ENCODE measurements at places on chromosomes 16 and 17. TPM values are rescaled to one million over a fixed set of nuclear protein-coding genes. Genes with fewer than 3 reads are reported as not detected.
A peak's percentile ranks its signal among the peaks of the same experiment; 100 is the strongest.

ASIC2 gene
- not detected for total RNA-seq

DNA sequence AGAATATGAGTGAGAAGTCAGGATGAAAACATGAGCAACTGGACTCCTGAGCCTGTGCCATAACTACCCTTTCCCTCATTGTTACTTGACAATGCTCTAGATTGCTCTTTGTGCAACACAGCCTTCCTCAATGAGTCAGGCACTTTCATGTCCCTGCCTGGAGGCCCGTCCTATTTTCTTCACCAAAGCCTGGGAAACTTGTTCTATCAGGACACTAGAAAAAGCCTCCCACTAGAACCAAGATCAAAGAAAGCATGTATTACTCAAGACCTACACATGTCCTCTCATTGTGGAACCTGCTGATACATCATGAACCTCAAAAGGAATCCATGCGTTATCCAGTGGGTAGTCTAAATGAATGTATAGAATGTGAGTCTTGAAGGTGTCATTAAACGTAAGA lies 624.5 kb downstream of the TOX3 start:
- no peaks in the 10 kb centered on the region for H3K36me3 ChIP-seq
- H3K4me1 ChIP-seq = no peaks in the 10 kb centered on the region
- no peak overlapping the region for H3K27ac ChIP-seq
- no peak overlapping the region for H3K4me3 ChIP-seq
- H3K27me3 ChIP-seq = no peaks in the 10 kb centered on the region

GRCh38 chr17:6706499-6706898 lies 6.7 kb downstream of the SLC13A5 start:
- H3K36me3 ChIP-seq = no peaks in the 10 kb centered on the region
- no peak overlapping the region for H3K4me3 ChIP-seq
- no peak overlapping the region for H3K27ac ChIP-seq
- no peaks in the 10 kb centered on the region for H3K27me3 ChIP-seq
- DNase-seq = no peak

DNA sequence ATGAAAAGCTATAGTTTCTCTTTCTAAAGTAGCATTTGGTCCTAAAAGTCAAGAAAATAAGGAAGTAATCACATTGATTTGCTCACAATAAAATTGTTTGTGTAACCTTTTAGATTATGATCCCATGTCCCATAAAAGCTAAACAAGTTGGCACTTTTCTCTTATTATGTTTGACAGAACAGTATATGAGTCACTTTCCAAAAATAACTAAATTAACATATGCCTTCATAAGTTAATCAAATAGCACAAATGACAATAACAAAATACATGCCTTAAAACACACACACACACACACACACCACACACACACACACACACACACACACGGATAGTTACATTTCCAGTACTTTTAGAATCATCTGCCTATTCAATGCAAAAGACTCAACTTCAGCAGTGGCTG lies 2.8 kb downstream of the MED13 start:
- H3K27me3 ChIP-seq = no peaks in the 10 kb centered on the region
- peaks cover 51% of the 10 kb centered on the region for H3K4me1 ChIP-seq
- no peak for DNase-seq
- peak overlapping the region; percentile 5 for H3K4me3 ChIP-seq

DNA sequence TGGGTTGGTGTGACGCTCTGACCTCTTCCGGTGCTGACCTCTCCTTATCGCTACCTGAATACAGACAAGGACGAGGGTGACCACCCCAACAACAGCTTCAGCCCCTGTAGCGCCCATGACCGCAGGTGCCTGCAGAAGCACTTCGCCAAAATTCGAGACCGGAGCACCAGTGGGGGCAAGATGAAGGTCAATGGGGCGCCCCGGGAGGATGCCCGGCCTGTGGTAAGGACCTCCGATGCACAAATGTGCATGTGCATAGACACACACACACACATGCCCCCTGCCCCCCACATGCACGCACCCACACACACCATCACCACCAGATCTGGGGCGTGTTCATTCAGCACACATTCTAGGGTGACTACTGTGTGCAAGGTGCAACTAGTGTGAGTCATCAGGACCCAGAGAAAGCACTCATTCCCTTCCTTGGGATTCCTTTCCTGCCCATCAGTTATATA lies 9.7 kb downstream of the IGFBP4 start:
- H3K4me3 ChIP-seq = no peak overlapping the region
- DNase-seq = no peak
- peaks cover 86% of the 10 kb centered on the region for H3K4me1 ChIP-seq
- no peaks in the 10 kb centered on the region for H3K27me3 ChIP-seq

SALL1 gene
- total RNA-seq = 23.0 TPM

DNA sequence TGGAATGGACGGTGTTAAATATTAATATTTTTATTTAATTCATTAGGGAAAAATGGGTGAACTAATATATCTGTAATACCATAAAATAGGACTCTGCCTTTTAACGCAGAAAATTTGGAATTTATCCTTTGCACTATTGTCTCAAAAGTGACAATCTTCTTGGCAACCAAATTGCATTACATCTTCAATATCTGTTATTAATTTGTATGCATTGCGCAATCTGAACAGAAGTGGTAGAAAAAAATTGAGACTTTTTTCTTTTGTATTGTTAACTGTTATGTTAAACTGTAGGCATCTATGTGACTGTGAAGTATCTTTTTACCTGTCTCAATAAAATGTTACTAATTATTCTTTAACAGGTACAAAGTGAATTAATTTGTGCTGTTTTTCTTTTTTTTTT lies 55.6 kb downstream of the PPM1E start:
- H3K4me3 ChIP-seq = no peak overlapping the region
- H3K27ac ChIP-seq = no peak overlapping the region
- H3K27me3 ChIP-seq = no peaks in the 10 kb centered on the region

SLC6A2 gene
- not detected for total RNA-seq

PIRT gene
- not detected for total RNA-seq

ORMDL3 gene
- 125 TPM for total RNA-seq

DNA sequence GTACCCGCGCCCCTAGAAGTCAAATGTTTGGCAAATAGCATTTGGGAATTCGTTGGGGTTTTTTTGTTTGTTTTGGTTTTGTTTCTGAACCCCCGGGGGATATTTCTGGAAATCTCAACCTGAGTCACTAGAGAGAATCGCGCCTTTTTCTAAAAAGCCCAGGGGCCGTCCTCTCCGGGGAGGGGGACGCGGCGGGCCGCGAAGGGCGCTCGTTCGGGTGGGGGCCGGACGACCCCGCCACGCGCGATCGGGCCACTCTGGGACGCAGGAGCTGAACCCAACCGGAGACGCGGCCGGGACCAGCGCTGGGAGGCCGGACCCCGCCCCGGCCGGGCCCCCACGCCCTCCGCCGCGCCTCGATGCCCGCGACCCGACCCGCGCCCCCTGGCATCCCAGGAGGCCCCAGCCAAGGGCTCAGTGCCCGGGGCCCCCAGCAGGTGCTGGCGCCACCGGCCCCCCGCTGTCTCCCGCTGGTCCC lies 302 bp downstream of the LITAF start:
- H3K27me3 ChIP-seq = no peaks in the 10 kb centered on the region
- peak overlapping the region; percentile 99 for H3K27ac ChIP-seq
- H3K4me3 ChIP-seq = peak overlapping the region; percentile 69
- no peak for DNase-seq
- H3K36me3 ChIP-seq = no peaks in the 10 kb centered on the region
- H3K4me1 ChIP-seq = peaks cover 41% of the 10 kb centered on the region

NPIPA5 gene
- 6.6 TPM for total RNA-seq

- peak; percentile 86 for DNase-seq
- no peaks in the 10 kb centered on the region for H3K4me1 ChIP-seq
- no peaks in the 10 kb centered on the region for H3K27me3 ChIP-seq
- no peak overlapping the region for H3K27ac ChIP-seq
Measured at GRCh38 chr16:77971306-77972061, 50.9 kb upstream of the CLEC3A start.

CEP295NL gene
- 0.67 TPM for total RNA-seq

- peak overlapping the region; percentile 56 for H3K27ac ChIP-seq
- H3K4me1 ChIP-seq = peaks cover 29% of the 10 kb centered on the region
- no peaks in the 10 kb centered on the region for H3K27me3 ChIP-seq
- H3K4me3 ChIP-seq = no peak overlapping the region
Measured at GRCh38 chr16:89847051-89847939, 19.0 kb downstream of the SPIRE2 start.

GRCh38 chr17:67493812-67494211 lies 116.7 kb downstream of the PITPNC1 start:
- H3K4me1 ChIP-seq = peaks cover 14% of the 10 kb centered on the region
- H3K4me3 ChIP-seq = no peak overlapping the region
- no peaks in the 10 kb centered on the region for H3K36me3 ChIP-seq
- DNase-seq = no peak
- H3K27ac ChIP-seq = no peak overlapping the region
